Fibroblast of skin of back (primary cell): ENCODE measurements at places on chromosomes 11 and 22.
A peak's percentile ranks its signal among the peaks of the same experiment; 100 is the strongest.

GRCh38 chr11:79699246-79699645, 258.4 kb upstream of the TENM4 start:
- DNase-seq, result no peak

GRCh38 chr11:78350091-78350645, 67.5 kb downstream of the GAB2 start:
- DNase-seq, result peak; percentile 9

GRCh38 chr22:31604137-31604705, 57.8 kb downstream of the PISD start:
- no peak for DNase-seq

DNA sequence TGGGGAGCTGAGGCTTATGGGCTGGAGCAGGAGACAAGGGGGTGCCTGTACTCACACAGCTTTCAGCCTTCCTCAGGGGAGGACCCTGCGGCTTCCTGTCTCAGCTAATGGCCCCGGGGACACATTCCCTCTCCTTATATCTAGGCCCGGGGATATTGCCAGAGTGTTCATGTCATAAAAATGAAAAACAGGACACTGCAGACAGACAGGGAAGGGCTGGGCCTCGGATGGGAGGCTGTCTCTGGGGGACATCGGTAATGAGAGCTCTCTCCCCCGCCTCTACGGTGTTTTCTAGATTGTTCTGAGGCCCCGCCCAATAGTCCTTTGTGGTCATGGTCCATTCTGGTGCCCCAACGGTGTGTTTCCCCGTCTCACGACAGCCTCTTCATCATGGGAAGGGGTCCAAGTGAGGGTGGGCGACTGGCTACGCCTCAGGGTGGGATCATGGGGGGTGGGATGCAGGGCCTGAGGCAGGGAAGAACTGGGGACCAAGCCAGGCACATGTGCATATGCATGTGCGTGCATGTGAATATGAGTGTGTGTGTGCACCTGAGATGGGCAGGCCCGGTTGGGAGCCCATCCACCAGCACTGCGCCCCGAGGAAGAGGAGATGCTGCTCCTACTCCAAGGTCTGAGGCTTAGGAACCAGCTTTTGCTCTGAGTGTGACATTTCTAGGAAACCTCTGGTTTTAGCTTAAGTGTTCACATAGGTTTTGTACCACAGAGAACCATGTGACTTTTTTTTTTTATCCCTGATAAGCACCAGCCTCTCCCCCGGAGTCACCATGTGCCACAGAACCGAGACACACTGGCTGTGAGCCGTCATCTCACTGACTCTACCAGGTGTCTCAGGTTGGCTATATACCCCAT, 5.3 kb downstream of the ARVCF start:
- no peak for DNase-seq

DNA sequence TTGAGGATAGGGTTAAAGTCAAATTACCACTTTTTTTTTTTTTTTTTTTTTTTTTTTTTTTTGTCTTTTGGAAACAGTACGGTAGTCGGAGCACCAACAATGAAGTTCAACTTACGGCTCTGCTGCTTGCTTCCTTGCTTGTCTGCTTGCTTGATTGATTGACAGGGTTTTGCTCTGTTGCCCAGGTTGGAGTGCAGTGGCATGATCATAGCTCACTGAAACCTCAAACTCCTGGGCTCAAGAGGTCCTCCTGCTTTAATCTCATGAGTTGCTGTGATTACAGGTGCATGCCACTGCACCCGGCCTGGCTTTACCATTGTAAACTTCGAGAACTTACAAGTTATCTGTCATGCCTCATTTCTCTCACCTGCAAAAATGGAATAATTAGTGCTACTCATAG, 5.8 kb downstream of the SGSM3 start:
- no peak for DNase-seq

DNA sequence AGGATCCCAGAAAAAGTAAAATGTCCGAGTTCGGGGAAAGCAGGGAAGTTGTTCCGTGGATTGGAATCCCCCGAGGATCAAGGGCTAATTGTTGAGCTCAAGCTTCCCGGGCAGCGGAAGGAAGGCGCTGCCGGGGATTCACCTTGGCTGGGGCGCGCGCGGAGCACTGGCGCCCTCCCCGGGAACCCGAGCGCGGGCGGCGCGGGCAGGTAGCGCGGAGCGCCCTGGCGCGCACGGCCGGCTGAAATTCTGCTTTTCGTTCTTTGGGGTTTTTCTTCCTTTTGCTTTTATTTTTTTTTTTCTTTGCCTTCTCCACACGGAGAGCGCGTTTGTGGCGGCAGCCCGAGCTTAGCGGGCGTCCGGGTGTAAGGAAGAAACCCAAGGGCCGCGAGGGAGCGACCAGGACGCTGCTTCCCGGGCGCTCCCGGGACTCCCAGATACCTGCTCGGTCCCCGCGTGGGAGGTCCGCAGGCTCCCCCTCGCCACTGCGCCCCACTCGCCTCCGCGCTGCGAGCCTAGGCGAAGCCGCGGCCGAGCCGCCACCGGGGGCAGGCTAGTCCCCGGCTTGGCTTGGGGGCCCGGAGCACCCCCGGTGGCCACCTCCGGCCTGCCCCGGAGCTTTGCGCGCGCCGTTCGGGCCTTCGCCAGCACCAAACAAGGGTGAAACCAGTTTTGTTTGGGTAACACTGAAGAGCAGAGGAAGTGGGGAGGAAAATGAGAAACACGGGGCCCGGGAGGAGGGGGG, 4.8 kb upstream of the IGF2 start:
- no peak for DNase-seq

GRCh38 chr11:100940111-100940510, 189.5 kb downstream of the PGR start:
- DNase-seq, result no peak

- DNase-seq, result peak; percentile 54
These were observed 46.2 kb downstream of the IGF2 start for GRCh38 chr11:2092956-2093412.

DNA sequence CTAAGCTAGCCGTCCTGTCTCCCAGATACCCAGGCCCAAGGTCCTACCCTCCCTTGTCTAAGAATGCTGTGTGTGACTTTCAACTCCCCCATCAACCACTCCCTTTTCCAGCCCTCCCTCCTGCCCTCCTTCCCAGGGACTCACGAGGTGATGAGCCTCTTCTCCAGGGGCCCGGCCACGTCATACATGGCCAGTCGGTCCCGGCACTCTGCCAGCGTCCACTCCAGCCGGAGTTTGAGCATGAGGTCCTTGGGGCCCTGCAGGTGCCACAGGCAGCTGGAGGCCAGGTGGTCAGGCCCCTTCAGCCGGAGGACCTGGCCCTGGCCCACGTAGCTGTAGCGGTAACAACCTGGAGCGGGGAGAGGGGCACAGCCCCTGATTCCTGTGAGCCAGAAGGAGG, 20.1 kb downstream of the TMPRSS6 start:
- DNase-seq, result no peak

- peak; percentile 1 for DNase-seq
These were observed 2.3 kb downstream of the ATM start for GRCh38 chr11:108224911-108225786.

DNA sequence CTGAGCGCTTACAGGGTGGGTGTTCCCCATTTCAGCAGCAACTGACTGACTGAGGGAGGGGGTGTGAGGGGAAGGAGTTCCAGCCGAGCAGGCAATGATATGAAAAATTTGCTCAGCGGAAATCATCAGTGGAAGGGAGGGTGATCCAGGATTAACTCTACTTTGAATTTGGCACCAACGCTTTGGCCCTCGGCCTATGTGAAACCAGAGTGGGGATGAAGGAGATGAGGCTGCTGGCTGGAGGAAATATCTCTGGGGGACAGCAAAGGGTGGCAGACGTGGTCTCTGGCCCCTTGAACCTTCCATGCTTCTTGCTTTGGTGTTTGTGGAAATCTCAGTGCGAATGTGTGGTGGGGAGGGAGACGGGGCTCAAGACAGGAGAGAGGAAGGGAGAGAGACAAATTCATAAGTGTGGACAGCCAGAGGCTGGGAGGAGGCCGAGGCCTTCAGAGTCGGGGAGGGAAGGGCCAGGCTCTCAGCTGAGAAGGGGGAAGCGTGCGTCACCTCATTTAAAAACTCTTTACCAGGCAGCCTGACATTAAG, 83.6 kb downstream of the FDX1 start:
- no peak for DNase-seq

DNA sequence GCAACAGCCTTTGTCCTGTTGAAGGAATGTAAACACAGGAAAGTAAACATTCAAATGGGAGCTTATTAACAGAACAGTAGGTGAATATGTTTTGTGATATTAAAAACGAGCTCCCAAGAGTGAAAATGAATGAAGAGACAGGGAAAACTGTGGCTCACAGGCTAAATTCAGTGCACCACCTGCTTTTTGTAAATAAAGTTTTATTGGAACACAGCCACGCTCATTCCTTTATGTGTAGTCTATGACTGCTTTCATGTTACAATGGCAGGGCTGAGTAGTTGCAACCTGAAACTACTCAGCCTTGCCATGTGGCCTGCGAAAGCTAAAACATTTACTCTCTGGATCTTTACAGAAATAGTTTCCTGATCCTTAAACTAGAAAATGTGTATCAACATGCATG, 136.9 kb downstream of the MYO18B start:
- DNase-seq, result no peak

DNA sequence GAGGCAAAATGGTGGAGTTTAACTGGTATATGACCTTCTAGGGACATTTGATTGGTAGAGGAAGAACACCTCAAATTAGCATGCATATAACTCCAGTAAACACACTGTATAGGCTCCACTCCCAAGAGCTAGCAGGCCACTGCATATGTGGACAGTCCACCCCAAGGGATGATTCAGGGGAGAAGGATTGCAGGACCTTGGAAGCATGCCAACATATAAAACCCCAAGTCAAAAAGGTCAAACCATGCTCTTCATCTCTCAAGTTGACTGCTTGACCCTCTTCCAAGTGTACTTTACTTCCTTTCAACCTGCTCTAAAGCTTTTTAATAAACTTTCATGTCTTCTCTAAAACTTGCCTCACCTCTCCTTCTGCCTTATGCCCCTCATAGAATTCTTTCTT, 459.9 kb upstream of the CCDC179 start:
- no peak for DNase-seq

GRCh38 chr11:12502046-12502445, 124.7 kb downstream of the PARVA start:
- peak; percentile 36 for DNase-seq

DNA sequence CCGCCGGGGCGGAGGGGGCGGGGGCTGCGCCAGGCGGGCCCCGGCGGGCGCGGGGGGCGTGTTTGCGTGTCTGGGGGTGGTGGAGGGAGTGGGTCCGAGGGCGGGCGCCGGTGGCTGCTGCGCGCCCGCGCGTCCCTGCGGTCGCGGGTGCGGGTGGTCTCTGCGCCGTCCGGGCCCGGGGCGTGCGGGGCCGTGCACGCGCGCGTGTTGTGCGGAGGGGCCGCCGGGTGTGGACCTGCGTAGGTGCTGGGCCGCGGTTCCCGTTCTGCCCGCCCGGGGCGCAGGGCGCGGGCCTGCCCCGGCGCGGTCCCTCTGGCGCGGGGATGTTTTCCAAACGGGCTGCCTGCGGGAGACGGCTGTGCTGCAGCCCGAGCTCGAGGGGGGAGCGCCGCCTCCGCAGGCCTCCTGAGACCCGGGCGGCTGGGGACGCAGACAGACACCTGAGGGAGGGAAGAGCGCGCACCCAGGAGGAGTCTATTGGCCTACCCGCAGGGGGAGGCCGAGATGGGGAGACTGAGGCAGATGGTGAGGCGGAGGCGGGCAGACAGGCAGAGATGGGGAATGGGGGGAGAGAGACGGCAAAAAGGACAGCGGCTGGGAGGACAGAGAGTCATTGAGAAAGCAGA, 442 bp downstream of the PELI3 start:
- DNase-seq, result peak; percentile 26

GRCh38 chr11:46331282-46331984, 15.8 kb upstream of the DGKZ start:
- no peak for DNase-seq

DNA sequence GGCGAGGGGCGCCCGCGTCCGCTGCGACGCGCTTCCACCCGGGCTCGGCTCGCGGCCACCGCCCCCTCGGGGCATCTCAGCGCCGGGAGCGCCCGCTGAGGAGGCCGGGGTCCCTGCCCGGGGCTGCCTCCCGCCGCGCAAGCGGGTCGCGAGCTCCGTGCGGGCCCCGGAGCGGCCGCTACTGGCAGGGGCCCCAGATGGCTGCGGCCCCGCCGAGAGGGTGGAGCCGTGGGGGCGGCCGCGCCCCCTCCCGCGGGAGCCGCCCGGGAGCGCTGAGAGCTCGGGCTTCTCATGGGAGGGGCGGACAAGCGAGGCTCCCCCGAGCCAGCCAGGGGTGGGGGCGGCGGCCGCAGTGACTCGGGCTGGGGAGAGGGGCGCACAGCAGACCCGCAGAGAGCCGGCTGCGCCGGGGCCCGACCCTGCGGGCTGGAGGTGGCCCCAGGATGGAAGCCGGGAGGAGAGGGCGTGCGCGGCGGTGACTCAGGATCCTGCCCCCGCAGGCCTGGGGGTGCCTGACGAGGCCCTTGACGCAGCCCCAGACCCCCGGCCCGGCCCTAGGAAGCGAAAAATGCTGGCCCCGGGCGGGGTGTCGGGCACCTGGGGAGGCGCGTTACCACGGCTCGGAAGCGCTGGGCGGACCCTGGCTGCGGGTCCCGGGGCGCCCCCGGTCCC, 603 bp upstream of the ZFTA start:
- peak; percentile 53 for DNase-seq

DNA sequence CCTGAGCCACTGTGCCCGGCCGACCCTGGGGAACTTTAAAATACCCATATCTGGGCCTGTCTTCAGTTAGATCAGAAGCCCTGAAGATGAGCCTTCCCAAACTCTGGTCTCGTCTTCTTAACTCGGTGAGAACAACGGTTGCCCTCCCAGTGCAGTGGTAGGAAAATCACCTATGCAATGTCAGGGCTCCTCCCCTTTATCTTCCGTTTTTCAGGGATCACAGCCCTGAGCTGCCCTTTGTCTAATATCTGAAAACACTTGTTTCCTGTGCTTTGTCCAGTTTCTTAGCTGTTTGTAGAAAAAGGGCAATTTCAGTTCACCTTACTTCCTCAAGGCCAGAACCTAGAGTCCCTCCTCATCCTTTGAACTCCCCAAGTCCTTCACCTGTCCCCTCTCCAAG, 9.4 kb downstream of the DRAP1 start:
- DNase-seq, result no peak

GRCh38 chr11:14327116-14327515, 31.9 kb downstream of the RRAS2 start:
- peak; percentile 34 for DNase-seq

- DNase-seq, result no peak
These were observed 5.0 kb downstream of the TBC1D22A start for GRCh38 chr22:46767249-46767985.

DNA sequence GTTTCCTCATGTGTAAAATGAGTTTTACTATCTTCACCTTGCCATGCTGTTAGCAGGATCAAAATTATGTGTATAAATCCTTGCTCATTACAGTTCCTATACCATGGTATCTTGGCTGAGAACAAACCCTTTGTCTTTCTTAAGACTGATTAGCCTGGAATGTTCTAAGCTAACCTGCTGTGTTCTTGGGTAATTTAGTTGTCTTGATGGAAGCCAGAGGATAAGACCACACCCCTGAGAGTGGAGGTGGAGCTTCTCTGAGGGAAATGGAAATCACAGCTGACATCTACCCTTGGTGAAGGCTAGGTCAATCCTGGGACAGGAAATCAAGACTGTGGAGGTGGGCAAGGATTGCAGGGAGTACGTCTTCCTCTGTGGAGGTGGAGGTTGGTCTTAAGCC, 206.1 kb upstream of the ARHGAP20 start:
- no peak for DNase-seq
